ENCODE measurements at places on chromosomes 4 and X. TPM values are rescaled to one million over a fixed set of nuclear protein-coding genes. Genes with fewer than 3 reads are reported as not detected.

Gene PAGE4
- polyA plus RNA-seq: not detected

Gene BANK1
- polyA plus RNA-seq: 0.31 TPM

Gene PHEX
- not detected for polyA plus RNA-seq

Gene PFKFB1
- polyA plus RNA-seq: 0.25 TPM

Gene VSIG4
- 13.6 TPM for polyA plus RNA-seq

Gene CACNA1F
- polyA plus RNA-seq: 0.15 TPM

Gene GIMD1
- polyA plus RNA-seq: not detected

Gene PDK3
- polyA plus RNA-seq: 2.3 TPM

Measured in stomach (tissue), 19 donors.